ENCODE measurements at places on chromosomes 5 and 9. TPM values are rescaled to one million over a fixed set of nuclear protein-coding genes. Genes with fewer than 3 reads are reported as not detected.

GRCh38 chr9:131650254-131650653 is 89.6 kb downstream of the RAPGEF1 start:
- no peak for DNase-seq

DNA sequence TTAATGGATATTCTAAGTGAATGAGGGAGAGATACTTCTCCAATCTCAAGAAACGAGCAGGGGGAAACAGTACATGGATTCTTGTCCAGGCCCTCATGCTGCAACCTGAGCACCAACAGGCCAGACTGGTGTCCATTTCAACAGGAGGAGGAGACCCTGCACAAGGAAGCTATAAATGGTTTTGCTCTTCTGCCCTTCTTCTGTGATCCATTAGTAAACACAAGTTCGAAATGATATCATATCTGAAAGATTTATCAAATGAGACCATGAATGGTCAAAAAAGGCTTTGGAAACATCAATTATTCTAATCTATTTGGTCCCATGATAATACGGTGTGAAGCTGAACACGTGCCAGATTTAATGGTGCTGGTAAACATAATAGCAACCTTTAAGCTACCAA is 109.8 kb downstream of the NR6A1 start:
- no peak for DNase-seq

DNA sequence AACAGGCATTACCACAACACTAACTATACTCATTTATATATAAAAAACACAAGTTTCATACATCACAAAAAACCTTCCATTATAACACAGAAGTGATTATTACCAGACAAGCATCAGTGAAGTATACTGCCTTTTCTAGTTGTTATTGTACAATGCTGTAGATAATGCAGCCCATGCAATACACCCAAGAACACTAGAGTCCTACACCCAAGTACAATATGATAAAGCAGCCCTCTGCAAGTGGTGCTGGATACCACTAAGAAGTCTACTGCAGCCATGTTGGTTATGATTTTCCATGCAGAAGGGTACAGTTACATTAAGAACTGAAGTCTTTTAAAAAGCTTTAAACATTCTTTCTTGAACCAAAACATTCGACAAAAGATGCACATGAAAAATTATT is 10.3 kb downstream of the ZFAND5 start:
- no peak for DNase-seq

GRCh38 chr5:93588352-93589151 is 5.5 kb downstream of the NR2F1 start:
- DNase-seq = no peak

DNA sequence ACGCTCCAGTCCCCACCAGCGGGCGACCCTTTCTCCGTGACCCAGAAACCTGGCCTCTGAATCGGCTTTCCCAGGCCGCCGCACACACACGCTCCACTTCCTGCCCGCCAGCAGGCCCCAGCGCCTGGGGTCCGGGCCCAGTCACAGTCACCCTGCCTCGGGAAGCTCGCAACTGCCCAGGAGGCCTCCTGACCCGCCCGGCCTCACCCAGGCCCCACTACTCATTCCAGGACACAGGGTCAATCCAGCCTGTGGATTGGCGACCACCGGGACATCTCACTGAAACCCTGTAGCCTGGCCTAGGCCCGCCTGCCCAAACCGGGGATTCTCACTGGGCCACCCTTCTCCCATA is 2.7 kb upstream of the IRX4 start:
- DNase-seq = no peak

DNA sequence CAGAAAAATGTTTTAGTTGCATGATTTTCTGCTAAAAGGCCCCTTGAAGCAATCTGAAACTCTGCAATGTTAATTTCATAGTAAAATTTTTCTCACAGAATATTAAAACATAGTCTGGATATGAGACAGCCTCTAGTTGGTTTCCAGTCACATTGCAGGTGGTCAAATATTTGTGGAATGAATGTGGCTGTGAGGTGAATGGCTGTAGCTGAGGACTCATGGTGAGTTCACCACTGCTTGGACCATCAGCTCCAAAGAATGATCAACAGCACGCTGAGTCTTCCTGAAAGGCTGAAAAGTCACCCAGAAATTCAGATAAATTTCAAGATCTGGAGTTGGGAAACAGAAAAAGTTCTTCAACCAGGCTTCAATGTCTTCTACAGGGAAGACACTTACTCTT is 79.8 kb downstream of the MAT2B start:
- no peak for DNase-seq

Gene HABP4
- 21.2 TPM for polyA plus RNA-seq

Gene PCDHAC1
- polyA plus RNA-seq = not detected
